Stimulated activated CD4-positive, alpha-beta T cell treated with anti-CD3 and anti-CD28 coated beads, Interleukin-2, amount 100 ng/mL, for 24 hours (primary cell): ENCODE measurements at places on chromosomes 13 and 19.

DNA sequence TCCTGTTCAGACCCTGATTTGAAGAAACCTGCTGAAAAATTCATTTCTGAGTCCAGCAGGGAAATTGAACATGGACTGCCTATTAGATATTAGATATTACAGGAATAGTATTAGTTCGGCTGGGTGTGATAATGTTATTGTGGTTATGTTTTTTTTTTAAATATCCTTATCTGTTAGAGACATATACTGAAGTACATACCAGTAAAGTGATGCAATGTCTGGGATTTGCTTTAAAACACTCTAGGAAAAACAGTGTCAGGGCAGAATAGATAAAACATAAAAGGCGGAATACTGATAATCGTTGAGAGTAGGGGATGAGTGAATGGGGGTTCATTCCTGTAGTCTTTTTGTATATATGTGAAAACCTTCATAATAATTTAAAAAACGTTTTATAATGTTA lies 28.7 kb upstream of the AMER2 start:
- no peak for DNase-seq

DNA sequence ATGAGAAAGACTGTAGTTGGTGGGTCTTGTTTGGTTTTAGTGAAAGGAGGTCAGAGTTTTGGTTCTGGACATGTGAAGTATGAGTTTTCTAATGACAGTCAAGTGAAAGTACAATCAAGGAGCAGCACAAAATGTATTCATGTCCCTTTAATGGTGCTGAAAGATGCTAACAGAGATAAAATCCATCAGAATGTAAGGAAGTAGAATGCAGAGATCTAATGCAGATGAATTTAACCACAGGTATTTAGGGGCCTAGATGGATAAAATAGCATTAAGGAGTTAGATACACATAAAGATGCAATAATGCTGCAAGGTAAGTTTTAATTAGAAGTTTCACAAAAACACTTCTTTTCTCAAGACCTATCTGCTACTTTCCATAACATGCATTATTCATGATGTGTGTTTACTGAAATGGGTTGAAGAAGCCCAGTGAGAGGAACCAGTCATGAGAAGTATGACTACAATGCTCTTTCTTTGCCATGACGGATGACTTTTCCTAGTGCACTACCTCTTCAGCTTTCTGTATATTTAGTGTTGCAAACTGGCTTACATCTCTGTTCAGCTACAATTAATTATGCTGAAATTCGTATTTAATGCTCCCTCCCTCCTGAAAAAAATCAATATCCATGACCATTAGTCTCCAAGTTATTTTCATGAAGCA lies 222.9 kb upstream of the HTR2A start:
- no peak for DNase-seq

DNA sequence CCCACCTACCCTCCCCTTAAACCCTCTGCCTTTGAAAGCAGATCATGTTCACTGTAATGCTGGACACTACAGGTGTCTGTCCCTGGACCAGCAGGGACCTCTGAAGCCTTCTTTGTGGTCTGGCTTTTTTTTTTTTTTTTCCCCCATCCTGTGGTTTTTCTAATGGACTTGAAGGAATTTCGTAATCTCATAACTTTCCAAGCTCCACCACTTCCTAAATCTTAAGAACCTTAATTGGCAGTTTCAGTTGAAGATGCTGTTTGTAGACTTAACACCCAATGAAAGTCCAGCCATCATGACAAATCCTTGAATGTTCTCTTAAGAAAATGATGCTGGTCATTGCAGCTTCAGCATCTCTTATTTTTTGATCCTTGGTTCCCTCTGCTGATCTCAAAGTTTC lies 45.0 kb upstream of the LRCH1 start:
- no peak for DNase-seq

DNA sequence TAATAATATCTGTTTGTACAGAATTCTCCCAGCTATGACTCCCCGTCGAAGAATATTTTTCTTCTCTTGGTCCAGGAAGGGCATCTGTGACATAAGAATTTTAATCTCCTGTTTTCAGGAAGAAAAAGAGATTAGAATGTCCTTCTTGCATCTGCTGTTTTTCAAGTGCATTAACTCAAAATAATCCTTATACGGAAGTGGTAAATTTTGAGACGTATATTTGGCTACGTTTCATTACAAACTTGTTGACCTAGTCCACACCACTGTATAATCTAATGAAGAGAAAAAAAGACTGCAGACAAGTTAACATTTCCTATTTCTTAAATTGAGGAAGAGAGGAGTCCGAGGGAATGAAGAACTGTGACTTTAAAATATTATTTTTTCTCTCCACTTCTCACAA lies 959.9 kb downstream of the DIAPH3 start:
- no peak for DNase-seq

DNA sequence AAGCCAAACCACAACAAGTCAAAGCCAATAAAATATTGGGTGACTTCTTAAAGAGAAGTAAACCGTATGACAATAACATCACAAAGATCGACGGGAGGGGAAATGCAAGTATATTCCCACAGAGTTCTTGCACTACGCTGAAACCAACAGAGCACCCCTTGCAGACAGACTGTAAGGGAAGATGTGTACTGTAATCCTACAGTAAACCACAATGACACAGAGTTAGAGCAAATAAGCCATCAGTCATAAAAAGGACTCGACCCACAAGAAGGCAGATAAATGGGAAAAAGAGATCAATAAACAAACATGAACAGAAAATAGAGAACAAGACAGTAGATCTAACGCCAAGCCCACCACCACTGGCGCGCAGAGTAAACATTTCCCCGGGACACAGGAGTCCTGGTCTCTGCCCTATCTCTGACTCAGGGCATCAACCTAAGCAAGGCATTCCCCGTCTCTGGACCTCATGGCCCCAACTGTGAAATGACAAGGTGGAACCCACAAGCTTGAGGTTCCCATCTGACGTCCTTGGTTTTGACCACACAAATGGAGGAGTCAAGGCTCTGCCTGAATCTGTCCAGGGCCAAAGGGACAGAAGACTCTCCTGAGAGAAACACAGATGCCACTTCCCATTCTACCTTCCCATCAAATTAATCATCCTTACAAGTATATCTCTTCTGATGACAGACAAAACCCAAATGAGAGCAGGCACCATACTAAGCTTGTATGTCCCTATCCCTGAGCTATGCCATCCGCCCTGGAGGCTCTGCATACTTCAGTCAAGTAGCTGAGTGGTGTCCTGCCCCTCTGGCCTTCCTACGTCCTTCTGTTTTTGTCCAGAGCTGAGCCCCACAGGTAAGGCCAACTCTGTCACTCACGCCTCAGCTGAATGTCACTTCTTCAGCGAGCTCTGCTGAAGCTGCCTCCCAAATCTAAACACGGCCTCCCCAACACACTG lies 15.0 kb downstream of the SAFB2 start:
- DNase-seq = no peak

DNA sequence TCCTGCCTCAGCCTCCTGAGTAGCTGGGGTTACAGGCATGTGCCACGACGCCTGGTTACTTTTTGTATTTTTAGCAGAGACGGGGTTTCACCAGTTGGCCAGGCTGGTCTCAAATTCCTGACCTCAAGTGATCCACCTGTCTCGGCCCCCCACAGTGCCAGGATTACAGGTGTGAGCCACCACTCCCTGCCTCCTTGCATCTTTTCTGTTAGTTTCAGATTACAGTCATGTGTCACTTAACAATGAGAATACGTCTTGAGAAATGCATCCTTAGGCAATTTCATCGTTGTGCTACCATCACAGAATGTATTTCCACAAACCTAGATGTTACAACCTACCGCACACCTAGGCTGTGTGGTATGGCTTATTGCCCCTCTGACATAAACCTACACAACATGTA lies 180.4 kb downstream of the TM9SF2 start:
- DNase-seq = no peak

GRCh38 chr13:47798194-47798593 lies 202.9 kb downstream of the SUCLA2 start:
- DNase-seq = no peak

GRCh38 chr13:75458696-75459422 lies 23.1 kb downstream of the TBC1D4 start:
- no peak for DNase-seq

DNA sequence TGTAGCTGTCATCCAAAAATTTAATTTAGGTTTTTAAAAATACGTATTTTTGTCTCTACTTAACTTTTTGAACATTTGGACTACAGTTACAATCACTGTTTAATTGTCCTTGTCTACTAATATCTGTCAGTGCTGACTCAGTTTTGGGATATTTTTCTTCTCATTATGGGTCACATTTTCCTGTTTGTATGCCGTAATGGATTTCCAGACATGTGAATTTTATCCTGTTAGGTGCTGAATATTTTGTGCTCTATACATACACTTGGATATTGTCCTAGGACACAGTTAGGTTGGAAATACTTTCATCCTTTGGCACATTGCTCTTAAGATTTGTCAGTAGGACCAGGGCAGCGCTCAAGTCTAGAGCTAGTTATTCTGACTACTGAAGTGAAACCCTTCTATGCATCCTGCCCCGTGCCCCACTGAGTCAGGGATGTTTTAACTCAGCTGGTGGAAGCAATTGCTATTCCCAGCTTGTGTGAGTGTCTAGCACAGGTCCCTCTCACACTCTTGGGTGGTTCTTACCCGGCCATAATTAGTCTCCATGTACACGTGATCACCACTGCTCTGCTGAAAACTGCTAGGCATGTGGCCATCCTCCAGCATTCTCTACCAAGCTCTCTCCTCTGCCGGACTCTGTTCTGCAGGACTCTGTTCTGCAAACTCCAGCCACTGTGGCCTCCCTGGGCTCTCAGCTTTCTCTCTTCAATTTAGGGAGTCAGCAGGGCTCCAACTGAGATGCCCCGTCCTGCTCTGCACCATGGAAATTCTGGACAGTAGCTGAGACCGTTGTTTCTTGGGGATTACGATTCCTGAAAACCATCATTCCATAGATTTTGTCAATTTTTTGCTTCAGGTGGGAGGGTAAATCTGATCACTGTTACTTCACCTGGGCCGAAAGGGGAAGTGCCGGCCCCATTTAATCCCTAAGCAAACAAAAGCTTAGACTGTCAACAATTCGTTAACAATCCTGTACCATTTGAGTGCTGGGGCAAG lies 11.1 kb downstream of the PROZ start:
- no peak for DNase-seq

- no peak for DNase-seq
These were observed 240.3 kb downstream of the DCT start for GRCh38 chr13:94239135-94239534.
